ENCODE measurements at places on chromosomes 16 and 17. TPM values are rescaled to one million over a fixed set of nuclear protein-coding genes. Genes with fewer than 3 reads are reported as not detected.

DNA sequence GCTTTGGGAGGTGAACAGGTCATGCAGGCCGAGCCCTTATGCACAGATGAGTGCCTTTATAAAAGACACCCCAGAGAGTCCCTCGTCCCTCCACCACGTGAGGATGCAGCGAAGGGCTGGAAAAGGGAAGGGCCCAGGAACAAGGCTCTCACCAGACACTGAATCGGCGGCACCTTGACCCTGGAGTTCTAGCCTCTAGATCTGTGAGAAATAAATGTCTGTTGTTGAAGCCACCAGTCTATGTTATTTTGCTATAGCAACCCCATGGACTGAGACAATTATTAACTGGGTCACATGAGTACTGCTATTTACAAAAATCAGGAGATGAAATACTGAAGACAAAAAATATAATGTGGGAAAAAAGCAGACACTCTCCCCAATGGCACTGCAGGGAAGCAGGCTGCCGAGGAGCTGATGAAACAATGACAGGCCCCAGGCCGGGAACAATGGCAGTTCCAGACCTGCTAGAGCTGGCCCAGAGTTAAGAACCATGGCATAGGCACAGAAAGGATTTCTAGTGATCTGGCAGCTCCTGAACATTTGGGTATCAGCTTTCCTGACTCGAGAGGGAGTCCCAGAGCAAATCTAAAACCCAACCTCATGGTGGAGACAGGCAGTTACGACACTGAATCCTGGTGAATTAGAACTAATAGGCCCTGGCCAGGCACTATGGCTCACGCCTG lies 17.8 kb upstream of the GGA2 start:
- no peak for DNase-seq
- no peaks in the 10 kb centered on the region for H3K27me3 ChIP-seq
- no peak overlapping the region for H3K4me3 ChIP-seq

Gene KLHDC4
- 22.7 TPM for total RNA-seq

DNA sequence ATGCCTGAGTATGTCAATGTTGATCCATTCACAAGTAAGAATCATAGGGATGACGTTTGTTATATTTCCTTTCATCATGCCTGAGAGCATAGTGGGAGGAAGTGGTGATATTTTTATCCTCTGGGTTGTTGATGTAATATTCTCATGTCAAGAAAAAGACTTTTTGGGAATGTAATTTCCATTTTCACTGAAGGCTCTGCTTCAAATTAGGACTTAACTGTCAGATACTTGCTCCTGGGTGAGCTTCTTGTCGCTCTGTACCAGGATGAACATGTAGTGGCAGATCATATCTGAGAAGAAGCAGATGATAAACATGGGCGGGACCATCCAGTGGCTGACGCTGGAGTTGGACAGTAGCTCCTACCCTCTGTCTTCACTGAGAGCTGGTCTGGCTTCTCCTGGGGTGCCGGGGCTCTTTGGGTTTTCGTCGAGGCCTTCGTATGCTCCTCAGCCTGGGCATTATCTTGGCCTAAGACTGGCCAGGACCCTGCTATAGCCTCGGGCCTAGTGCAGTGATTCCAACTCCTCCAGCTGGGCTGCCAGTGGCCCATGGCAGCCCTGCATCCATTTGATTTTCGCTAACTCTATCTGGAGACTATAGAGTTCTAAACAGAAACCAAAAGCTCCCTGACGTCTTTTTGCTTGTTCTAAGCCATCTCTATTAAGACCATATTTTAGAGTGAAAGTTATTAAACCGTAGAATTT lies 19.7 kb downstream of the CYB5B start:
- H3K4me3 ChIP-seq = no peak overlapping the region
- DNase-seq = peak; percentile 52
- no peaks in the 10 kb centered on the region for H3K27me3 ChIP-seq
- peaks cover 10% of the 10 kb centered on the region for H3K4me1 ChIP-seq

- H3K27me3 ChIP-seq = no peaks in the 10 kb centered on the region
- H3K4me3 ChIP-seq = no peak overlapping the region
- no peak overlapping the region for H3K27ac ChIP-seq
- H3K4me1 ChIP-seq = no peaks in the 10 kb centered on the region
- no peaks in the 10 kb centered on the region for H3K36me3 ChIP-seq
Measured at GRCh38 chr16:64162613-64163375, 959.1 kb downstream of the CDH11 start.

Gene ERN1
- 8.9 TPM for total RNA-seq

Gene TP53TG3B
- not detected for total RNA-seq

GRCh38 chr17:30995347-30995746 lies 24.5 kb downstream of the RNF135 start:
- H3K4me3 ChIP-seq = no peak overlapping the region
- no peaks in the 10 kb centered on the region for H3K36me3 ChIP-seq
- H3K4me1 ChIP-seq = no peaks in the 10 kb centered on the region
- no peaks in the 10 kb centered on the region for H3K27me3 ChIP-seq

Gene SLC26A11
- 46.8 TPM for total RNA-seq

DNA sequence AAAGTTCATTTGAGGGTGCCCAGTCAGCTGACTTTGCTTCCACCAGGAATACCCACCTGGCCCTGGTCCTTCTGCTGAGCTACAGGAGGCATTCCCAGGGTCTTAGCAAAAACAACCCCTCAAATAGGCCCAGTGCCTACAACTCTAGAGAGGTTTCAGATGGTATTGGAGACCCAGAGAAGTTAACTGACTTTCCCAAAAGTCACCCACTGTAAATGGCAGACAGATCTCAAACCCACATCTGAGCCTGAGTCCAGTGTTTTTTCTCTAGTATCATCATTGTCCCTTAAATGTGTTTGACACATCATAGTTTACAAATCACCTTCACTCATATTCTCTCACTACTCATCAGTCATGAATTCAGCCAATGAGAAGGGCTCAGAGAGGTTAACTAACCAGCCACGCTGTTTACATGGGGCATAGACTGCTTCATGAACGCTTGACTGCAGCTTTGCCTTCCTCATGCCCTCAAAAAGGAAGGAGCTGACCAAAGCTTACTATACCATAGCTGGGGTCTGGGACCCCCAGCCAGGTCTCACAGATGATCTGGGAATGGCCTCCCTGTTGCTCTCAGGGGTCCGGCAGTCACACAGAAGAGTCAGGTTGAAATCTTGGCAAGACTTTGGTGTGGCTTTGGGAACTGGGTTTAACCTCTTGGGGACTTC lies 3.7 kb downstream of the PHOSPHO1 start:
- H3K27me3 ChIP-seq = peaks cover 90% of the 10 kb centered on the region
- no peak overlapping the region for H3K27ac ChIP-seq
- no peaks in the 10 kb centered on the region for H3K4me1 ChIP-seq
- H3K4me3 ChIP-seq = no peak overlapping the region
- no peak for DNase-seq

- H3K4me3 ChIP-seq = no peak overlapping the region
- no peaks in the 10 kb centered on the region for H3K36me3 ChIP-seq
- H3K27ac ChIP-seq = no peak overlapping the region
- no peaks in the 10 kb centered on the region for H3K4me1 ChIP-seq
- no peak for DNase-seq
Measured at GRCh38 chr17:13085578-13085977, 67.8 kb upstream of the ELAC2 start.

DNA sequence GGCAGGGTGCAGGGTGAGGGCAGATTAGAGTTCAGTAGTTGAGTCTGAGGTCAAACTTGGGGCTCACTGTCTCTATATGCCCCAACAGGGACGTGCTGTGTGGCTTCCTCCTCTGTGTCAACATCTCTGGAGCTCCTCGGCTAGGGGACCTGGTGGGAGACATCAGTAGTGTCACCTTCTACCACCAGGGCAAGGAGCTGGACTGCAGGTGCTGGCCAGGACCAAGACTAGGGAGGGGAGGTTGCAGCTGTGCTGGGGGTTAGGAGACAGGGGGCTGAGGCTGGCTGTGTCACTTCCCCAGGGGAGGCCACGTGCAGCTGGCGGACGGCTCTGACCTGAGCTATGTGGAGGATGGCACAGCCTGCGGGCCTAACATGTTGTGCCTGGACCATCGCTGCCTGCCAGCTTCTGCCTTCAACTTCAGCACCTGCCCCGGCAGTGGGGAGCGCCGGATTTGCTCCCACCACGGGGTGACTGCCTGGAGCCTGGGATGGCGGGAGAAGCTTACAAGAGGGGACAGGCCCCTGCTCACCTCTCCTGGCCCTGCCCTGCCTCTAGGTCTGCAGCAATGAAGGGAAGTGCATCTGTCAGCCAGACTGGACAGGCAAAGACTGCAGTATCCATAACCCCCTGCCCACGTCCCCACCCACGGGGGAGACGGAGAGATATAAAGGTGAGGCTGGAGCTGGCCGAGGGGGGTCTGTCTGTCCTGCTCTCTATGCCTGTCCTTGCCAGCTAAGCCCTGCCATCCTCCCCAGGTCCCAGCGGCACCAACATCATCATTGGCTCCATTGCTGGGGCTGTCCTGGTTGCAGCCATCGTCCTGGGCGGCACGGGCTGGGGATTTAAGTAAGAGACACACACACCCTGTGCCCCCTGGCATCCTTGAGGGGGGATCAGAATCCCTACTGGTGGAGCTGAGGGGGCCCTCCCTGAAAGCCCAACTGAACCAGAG lies 18.9 kb downstream of the ADAM11 start:
- DNase-seq = no peak
- H3K4me3 ChIP-seq = no peak overlapping the region
- H3K27me3 ChIP-seq = no peaks in the 10 kb centered on the region
- no peak overlapping the region for H3K27ac ChIP-seq
- H3K4me1 ChIP-seq = peaks cover 9% of the 10 kb centered on the region
- H3K36me3 ChIP-seq = no peaks in the 10 kb centered on the region

DNA sequence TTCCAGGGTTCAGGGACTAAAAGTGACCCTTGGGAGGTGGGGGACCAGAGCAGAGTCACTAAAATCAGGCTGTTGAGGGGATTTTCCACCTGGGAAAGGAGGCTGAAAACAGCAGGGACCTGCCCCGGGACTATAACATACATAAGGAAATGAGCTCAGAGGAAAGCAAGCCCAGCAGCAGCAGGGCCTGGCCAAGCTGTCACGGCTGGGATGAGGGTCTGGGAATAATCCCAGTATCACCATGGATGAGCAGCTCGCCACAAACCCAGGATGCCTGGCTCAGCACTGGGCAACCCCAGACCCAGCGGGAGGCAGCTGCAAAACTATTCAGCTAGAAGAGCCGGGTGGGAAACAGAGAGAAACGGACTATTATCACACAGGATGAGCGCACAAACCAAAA lies 72.4 kb downstream of the RPH3AL start:
- no peak overlapping the region for H3K4me3 ChIP-seq
- no peaks in the 10 kb centered on the region for H3K4me1 ChIP-seq
- no peak overlapping the region for H3K27ac ChIP-seq
- DNase-seq = no peak
- no peaks in the 10 kb centered on the region for H3K27me3 ChIP-seq

- H3K27me3 ChIP-seq = no peaks in the 10 kb centered on the region
- peaks cover 7% of the 10 kb centered on the region for H3K4me1 ChIP-seq
- H3K27ac ChIP-seq = no peak overlapping the region
- peak; percentile 83 for DNase-seq
- no peak overlapping the region for H3K4me3 ChIP-seq
Measured at GRCh38 chr16:24993722-24994686, 21.2 kb downstream of the ARHGAP17 start.

DNA sequence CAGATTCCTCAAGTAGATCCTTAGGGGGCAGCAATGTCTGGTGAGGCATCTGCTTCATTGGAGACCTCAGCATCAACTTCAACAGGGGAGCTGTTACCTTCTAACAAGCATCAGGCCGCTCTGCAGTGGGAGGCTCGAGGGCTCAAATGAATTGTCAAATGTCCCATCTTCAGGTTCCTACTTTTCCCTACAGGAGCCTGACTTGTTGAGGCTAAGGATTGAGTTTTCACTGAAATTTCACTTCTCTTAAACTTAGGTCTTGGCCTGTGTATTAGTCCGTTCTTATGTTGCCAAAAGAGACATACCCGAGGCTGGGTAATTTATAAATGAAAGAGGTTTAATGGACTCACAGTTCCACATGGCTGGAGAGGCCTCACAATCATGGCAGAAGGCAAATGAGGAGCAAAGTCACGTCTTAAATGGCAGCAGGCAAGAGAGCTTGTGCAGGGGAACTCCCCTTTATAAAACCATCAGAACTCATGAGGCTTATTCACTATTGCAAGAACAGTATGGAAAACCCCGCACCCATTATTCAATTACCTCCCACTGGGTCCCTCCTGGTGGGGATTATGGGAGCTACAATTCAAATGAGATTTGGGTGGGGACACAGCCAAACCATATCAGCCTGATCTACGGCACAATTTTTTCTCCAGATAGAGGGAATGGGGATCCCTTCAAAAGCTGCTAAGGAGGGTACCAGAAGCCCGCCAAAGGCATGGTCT lies 5.1 kb upstream of the CD300LD start:
- H3K27me3 ChIP-seq = no peaks in the 10 kb centered on the region
- no peak overlapping the region for H3K4me3 ChIP-seq
- no peaks in the 10 kb centered on the region for H3K36me3 ChIP-seq
- no peak overlapping the region for H3K27ac ChIP-seq
- no peaks in the 10 kb centered on the region for H3K4me1 ChIP-seq
- no peak for DNase-seq

DNA sequence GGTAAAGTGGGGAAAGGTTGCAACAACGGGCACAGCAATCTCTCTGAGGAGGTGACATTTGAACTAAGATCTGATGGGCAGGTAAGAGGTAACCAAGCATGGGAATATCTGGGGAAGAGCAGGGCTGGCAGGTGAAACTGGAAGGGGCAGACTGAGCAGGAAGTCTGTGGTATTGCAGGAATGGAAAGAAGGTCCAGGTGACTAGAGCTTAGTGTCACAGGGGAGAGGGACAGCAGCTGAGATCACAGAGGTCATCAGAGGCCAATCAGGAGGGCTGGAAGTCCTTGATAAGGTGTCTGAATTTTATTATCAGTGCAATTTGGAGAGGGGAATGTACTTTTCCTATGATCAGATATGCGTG lies 73.3 kb upstream of the DHX40 start:
- DNase-seq = no peak
- H3K36me3 ChIP-seq = no peaks in the 10 kb centered on the region
- H3K4me1 ChIP-seq = peaks cover 42% of the 10 kb centered on the region
- no peaks in the 10 kb centered on the region for H3K27me3 ChIP-seq

DNA sequence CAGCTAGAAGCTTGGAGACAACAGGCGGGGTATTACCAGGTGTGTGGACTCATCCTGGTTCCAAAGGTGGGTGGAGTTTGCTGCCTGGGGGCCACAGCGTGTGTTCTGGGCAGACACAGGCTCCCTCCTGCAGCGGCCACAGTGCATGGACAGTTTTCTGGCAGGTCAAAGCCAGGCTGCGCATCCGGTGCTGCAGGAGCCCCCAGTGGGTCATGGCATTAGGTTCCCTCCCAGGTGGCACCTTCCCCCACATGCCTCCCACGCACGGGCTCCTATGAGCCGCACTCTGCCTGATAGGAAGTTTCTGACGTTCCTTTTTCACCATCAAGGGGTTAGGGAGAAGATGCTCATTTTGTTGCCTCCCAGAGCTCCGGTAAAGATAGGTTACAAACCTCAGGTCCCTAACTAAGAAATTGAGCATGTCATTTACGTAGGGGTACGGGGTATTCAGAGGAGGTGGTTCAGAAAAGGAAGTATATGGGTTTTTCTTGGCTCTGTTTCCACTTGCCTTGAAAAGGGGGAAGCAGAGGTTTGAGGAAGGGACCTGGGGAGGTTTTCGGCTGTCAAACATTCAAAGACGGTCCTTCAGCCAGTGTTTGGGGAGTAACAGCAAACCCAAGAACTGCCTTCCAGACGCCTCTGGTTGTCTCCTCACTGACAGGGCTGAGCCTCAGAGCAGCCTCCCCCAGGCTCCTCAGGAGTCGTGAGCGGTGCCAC lies 32.7 kb upstream of the NAT9 start:
- no peak overlapping the region for H3K4me3 ChIP-seq
- no peak overlapping the region for H3K27ac ChIP-seq
- H3K4me1 ChIP-seq = peaks cover 41% of the 10 kb centered on the region
- DNase-seq = no peak

GRCh38 chr16:58464916-58465731 lies 34.8 kb upstream of the NDRG4 start:
- peak overlapping the region; percentile 57 for H3K4me3 ChIP-seq
- peaks cover 10% of the 10 kb centered on the region for H3K4me1 ChIP-seq
- peaks cover 34% of the 10 kb centered on the region for H3K27me3 ChIP-seq
- DNase-seq = peak; percentile 54
- no peaks in the 10 kb centered on the region for H3K36me3 ChIP-seq
- no peak overlapping the region for H3K27ac ChIP-seq

Measured in cardiac muscle cell (in vitro differentiated cells and primary cell).